ENCODE measurements at places on chromosomes 11 and 22.

GRCh38 chr22:44928711-44929358 is 81.0 kb downstream of the PHF21B start:
- no peak for DNase-seq

- no peak for DNase-seq
Measured at GRCh38 chr11:128468111-128468510, 119.2 kb downstream of the ETS1 start.

GRCh38 chr22:23579870-23580575 is at the start of gene IGLL1:
Gene IGLL1 (minus strand): TSS chr22:23580290. CDS start chr22:23580190, 100 bp downstream.
- DNase-seq, result no peak

DNA sequence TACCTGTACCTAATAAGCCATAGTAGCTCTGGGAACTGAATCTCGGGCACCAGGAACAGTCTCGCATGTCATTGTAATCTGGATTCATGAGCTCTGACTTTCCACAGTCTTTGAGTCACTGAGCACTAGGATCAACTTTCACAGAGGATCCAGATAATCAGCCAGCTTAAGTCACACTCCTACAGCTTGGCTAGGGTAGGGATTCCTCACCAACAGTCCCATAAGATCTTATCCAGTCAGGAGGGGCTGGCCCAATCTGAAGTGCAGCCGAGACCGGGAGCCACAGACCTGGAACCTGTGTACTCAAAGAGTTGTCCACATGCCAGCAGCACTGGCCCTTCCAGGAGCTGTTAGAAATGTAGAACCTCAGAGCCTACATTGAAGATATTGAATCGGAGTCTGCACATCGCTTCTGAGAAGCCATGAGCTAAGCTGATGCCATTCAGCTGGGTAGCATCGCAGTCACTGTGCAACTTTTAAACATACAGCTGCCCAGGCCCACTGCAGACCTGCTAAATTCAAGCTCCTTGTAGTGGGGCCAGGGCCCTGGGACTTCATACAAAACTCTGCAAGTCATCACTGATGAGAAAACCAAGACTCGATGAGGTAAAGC is 538.8 kb upstream of the B3GAT1 start:
- DNase-seq, result no peak

- peak; percentile 38 for DNase-seq
Measured at GRCh38 chr22:33332538-33332937, 274.4 kb upstream of the SYN3 start.

DNA sequence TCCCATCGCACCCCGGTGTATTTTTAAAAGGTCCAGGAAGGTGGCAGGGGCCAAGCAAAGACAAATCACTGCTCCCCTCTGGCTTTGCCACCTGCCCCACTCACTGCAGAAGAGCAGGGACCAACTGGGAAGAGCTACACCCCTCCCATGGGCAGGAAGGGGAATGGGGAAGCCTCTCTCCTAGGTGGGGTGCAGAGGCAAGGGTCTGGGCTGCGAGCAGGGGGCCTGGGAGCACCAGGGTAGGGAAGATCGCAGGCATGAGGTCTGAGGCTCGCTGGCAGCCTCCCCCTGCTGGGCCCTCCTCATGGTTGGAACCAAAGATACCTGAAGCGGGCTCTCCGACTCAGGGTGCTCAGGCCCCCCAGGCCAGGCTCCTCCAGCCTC is 36.8 kb downstream of the PISD start:
- DNase-seq, result no peak

DNA sequence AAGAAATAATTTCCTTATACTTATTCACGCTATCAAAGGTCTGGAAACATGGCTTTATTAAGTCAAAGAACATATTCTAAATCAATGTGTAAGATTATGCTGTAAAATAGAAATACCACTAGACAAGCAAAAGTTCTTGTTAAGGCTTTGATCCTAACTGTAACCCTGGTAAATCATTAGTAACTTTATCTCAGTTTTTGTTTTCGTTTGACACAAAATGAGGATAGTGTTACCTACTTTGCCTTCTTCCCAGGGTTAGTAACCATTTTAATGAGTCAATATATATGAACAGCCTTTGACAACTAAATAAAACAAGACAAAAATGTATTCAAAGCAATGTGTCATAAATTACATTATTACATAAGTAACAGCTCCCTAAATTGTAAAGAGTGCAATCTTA is 1336.3 kb downstream of the FAM181B start:
- no peak for DNase-seq

DNA sequence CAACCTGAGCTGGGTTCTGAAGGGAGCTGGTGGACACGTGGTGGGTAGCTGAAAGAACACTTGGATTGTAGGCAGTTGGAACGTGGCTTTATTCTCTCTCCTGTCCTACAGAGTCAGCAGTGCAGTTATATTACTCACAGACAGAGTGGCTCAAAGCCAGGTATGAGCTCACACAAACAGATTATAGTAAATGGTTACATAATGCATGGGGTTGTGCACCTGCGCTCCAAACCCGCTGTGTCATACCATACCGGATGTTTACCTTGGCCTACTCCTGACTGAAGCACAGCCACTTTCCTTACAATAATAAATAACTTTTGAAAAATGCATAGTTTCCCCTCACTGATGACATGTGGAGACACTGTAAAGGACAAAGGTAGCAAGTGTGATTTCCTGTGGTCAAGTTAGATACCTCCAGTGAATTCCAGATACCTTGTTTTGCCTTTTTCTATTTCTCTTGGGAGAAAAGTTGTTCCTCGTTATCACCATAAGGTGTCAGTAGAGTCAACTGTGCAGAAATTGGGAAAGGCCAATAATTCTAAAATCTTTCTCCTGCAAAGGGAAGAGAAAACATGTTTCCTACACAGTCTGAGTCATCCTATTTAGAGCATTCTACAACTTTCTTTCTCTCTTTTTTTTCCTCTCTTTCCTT is 13.5 kb downstream of the MS4A6A start:
- no peak for DNase-seq

- DNase-seq, result no peak
Measured at GRCh38 chr11:94423507-94423906, 22.3 kb upstream of the GPR83 start.

DNA sequence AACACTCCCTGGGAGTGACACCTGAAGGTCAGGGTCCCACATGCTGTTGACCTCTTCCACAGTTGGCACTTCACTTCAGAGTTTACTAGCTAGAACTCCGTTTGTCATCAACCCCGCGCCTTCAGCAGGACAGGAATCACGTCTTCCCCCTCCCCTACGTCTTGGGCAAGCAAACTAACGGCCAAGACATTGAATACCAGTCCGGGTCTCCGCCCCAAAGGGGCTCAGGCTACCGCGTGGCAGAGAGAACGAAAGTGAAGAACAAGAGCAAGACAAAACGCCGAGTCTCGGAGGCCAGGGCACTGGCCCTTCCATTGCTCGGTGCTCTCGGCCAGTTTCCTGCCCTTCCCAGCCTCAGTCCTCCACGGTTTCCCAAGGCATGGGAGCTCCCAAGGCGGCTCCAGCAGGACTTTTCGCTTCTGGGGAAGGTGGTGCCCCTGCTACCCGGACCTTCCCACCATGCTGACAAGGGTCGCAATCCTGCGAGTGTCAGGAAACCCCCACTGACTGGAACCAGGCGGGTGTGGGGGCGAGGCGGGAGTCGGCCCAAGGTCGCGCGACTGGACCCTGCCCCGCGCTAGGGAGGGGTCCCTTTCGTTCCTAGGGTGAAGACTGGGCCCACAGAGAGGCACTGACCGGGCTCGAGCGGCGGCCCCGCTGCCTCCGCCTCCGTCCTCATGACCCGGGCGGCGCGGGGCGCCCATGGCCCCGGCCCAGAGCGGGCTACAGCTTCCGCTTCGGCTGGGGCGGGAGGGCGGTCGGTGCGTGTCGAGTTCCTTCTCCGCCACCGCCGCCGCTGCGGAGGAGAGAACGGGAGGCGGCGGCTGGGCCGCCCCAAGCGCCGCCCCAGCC is at the start of gene GUCD1:
GUCD1 (minus strand) TSS at position 826 of the 852 bp plus-strand sequence; CDS start at position 679, 147 bp downstream.
- no peak for DNase-seq

- no peak for DNase-seq
Measured at GRCh38 chr11:132050577-132051165, 680.3 kb downstream of the NTM start.

GRCh38 chr22:41779929-41780505 is 20.5 kb upstream of the CCDC134 start:
- DNase-seq, result no peak

Data from NCI-H2171 (cell line).